Posterior vena cava (tissue), 2 donors: ENCODE measurements at places on chromosomes 1 and 21. TPM values are rescaled to one million over a fixed set of nuclear protein-coding genes. Genes with fewer than 3 reads are reported as not detected.

Gene GPN2
- total RNA-seq = 17.7 TPM

Gene SHISAL2A
- not detected for total RNA-seq

Gene SLAMF8
- 4.8 TPM for total RNA-seq

Gene LRRN2
- 13.6 TPM for total RNA-seq

DNA sequence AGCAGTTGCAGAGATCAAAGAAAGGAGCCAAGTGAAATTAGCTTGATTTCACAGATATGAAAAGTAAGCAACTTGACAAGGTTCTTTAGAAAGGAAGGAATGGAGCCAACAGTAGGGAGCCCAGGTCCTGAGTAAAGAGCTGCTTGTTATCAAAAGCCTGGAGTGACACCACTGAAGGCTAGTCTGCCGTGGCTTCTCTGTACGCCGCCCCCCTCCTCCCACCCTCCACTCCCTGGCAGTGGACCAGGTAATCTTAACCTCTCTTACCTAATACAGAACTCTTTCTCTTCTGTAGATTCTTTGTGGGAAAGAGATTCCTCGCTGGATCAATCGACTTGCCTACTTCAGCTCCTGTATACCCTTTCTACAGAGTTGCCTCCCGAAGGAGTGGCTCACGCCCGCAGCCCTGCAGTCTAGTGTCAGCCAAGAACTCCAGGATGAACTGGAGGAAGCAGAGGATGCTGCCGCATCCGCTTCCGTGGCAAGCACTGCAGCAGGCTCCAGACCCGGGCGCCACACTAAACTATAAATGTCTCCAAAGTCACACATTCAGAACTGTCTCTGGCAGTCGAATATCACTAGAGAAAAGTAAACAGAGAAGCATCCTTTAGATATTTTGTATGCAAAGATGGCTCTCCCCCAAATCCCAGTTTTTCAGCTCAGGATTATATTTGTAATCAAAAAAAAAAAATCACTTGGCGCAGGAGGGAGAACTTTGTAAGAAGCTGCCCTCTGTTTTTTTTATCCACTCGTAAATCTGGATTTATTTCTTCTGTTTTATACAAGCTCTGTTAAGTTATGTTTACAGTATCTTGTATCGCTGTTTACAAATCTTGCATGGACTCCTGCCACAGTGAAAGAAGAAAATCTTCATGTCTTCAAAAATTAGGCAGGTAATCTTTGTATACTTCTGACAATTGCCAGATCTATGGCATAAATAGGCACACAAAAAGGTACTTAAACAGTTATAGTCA lies 52.6 kb downstream of the DESI2 start:
- DNase-seq = no peak

DNA sequence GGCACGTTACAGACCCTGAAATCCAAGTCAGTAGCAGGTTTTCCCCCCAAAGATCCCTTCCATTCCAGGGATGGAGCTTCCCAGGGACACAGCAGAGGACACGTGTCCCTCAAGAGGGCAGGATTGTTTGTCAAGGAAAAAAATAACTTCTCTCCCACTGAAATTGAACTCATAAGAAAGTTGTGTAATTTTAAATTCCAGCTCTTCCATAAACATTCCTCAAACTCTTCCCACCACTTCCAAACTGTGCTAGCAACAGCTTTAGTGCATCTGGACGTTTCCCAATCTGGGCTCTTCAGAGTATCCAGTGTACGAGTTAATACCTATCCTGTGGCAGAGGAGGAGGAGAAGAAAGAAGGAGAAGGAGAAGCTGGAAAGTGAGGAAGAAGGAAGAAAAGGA lies 79.6 kb downstream of the PSMG1 start:
- no peak for DNase-seq

DNA sequence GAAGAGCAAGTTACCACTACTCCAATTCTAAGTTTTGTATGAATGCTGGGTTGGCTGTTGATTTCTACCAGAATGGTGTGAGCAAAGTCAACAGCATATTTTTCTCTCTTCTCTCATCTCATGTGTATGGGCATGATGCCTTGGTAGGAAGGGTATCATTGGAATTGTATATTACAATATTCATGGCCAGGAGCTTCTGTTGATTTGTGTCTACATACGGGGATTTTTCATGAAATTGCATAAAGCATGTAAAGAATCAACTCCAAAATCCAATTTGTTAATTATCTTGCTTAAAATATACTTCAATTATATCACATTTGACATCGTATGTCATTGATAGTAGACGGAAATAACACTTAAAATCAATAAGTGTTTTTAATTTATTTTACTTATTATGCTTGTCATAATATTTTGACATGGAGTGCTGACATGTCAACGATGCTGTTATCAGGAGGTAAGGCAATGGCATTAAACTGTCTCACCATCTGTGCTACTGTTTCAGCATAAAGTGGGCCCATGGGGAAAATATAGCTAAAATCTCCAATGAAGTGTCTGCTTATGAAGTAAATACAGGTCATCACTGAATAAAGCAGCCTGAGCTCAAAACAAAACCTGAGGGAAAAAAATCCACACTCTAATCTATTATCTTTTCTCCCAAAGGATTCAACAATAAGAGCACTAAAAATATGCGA lies 142.2 kb upstream of the NBPF11 start:
- no peak for DNase-seq

GRCh38 chr1:147267711-147268110 lies 25.2 kb downstream of the CHD1L start:
- no peak for DNase-seq

DNA sequence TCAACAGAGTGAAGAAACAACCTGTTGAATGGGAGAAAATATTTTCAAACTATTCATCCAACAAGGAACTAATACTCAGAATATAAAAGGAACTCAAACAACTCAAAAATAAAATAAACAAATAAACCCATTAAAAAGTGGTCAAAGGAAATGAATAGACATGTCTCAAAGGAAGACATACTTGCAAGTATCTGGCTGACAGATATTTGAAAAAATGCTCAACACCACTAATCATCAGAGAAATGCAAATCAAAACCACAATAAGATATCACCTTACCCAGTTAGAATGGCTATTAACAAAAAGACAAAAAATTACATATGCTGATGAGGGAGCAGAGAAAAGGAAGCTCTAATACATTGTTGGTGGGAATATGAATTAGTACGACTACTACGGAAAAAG lies 38.2 kb downstream of the TNFSF4 start:
- DNase-seq = no peak

- DNase-seq = peak; percentile 75
Measured at GRCh38 chr1:55064071-55064581, 24.8 kb downstream of the PCSK9 start.

DNA sequence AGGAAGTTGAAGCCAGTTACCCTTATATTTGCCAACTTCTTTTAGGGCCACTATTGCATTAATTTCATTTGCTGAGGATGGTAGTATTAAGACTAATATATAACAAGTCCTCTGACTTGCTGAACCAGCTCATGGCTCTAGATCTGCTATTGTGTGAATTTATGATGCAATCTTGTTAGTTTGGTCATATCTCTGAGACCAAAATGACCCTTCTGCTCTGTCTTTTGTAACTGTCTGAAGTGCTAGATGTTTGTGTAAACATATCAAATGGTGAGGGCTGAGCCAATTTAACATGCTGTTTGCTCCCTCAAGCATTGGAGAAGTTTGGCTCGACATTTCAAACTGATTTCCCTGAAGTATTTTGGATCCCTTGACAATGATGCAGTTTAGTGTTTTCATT lies 106.9 kb upstream of the PTGFR start:
- no peak for DNase-seq

- no peak for DNase-seq
Measured at GRCh38 chr1:200342511-200343311, 67.1 kb downstream of the ZNF281 start.

DNA sequence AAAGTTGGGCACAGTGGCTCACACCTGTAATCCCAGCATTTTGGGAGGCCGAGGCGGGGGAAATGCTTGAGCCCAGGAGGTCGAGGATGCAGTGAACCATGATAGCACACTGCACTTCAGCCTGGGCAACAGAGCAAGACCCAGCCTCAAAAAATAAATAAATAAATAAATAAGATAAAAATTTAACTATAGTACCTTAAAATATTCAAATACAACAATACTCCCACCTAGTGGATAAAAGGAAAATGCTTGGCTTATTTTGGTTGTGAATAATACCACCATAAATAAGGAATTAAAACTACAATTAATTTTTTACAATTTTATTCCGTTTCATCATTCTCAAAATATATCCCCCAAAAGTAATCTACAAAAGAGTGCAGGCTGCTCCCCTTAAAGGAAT lies 8.1 kb downstream of the PSMG1 start:
- DNase-seq = no peak

- no peak for DNase-seq
Measured at GRCh38 chr1:59046134-59046533, 250.8 kb upstream of the FGGY start.

DNA sequence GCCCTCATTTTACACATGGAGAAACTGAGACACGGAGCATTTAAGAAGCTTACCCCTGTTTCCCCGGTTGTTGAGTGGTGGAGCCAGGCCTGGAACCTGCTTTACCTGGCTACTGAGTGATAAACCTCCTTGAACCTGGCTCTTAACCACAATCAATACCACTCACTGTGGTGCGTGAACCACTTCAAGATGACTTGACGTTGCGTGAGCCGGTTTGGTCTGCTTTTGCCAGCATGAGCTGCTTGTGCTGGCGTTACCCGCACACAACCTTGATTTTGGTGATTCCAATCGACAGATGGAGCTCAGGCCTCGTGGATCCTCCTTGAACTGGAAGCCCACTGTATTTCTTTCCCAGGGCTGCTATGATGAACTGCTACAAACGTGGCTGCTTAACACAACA lies 6.1 kb upstream of the TINAGL1 start:
- DNase-seq = peak; percentile 50

- DNase-seq = no peak
Measured at GRCh38 chr1:119083479-119083878, 57.0 kb downstream of the WARS2 start.

GRCh38 chr1:214259353-214259977 lies 21.5 kb upstream of the SMYD2 start:
- DNase-seq = no peak

DNA sequence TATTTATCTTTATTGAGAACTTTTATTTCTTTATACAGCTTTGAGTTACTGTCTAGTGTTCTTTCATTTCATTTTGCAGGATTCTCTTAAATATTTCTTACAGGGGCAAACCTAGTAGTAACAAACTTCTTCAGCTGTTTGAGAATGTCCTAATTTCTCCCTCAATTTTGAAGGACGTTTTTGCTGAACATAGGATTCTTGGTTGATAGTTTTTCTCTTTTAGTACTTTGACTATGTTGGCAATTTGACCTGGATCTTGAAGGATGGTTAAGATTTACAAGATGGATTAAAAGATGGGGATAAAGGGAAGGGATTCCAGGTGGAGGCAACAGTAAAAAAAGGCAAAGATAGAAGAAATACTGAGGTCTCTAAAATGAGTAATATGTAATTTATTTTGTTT lies 38.9 kb downstream of the XPR1 start:
- DNase-seq = no peak

DNA sequence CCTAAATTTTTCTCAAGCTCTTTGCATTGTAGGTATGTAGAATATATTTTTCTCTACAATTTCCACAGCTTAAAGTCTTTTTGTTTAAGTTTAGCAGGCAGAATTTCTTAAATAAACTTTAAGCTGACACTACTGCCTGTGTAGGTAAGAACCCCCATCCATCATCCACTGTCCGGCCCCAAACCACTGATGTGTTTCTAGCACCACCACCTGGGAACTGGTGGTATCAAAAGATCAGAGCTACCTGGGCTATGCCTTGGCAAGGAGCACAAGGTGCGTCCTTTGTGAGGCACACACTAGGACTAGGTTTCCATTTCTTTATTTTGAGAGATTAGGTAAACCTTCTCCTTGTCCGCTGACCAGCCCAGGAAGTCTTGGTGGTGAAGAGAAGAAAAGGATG lies 10.5 kb upstream of the LELP1 start:
- DNase-seq = no peak

DNA sequence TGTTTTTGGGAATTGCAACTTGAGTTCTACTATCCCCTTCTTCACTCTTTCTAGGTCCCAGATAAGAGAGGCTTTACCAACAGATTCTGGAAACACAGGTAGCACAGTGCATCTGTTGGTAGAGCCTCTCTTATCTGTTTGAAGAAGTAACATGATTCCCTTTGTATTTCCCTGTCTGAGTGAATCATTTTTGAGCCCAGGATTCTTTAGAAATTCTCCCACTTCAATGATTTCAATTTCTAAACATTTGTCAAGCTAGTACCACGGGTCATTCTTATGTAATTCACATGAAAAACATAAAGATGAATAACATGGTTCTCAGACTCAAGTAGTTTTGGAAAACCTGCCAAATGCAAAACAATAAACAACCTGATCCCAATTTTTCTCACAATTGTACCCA lies 72.0 kb upstream of the DUSP10 start:
- no peak for DNase-seq

DNA sequence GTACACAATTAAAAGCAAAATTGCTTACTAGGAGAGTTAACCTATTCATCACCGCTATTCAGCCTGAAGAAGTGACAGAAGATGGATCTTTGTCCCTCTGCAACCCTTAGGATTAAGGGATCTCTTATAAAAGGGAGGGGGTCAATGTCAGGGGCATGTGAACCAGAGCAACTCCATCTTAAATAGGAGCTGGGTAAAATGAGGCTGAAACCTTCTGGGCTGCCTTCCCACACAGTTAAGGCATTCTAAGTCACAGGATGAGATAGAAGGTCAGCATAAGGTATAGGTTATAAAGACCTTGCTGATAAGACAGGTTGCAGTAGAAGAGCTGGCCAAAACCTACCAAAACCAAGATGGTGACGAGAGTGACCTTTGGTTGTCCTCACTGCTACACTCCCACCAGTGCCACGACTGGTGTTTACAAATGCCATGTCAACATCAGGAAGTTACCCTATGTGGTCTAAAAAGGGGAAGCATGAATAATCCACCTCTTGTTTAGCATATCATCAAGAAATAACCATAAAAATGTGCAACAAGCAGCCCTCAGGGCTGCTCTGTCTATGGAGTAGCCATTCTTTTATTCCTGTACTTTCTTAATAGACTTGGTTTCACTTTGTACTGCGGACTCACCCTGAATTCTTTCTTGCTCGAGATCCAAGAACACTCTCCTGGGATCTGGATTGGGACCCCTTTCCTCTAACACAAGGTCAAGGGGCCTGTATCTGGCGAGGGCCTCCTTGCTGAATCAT lies 35.3 kb upstream of the NEK2 start:
- DNase-seq = no peak
